ENCODE measurements at places on chromosomes 3 and 15.

GRCh38 chr15:66269326-66270090, 16.0 kb upstream of the MEGF11 start:
- DNase-seq = no peak

- DNase-seq = no peak
Measured at GRCh38 chr3:148789906-148790305, 37.7 kb upstream of the CPB1 start.

DNA sequence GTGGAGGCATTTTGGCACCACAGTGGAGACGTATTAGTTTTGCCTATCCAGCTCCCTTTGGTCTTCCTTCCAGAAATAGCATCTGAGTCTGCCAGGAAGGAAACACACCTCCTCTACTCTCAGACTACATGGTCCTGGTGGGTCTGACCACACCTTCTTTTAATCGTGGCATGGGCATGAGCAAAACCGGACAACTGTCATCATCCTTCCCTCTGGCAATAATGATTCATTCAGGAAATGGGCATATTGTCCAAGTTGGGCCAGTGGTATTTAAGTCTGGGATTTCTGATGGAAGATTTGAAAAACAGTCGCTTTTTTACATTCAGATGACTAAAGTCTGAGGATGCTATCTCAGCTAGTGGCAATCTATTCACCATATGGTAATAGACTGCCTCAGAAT, 601.0 kb upstream of the ADAMTS9 start:
- no peak for DNase-seq

DNA sequence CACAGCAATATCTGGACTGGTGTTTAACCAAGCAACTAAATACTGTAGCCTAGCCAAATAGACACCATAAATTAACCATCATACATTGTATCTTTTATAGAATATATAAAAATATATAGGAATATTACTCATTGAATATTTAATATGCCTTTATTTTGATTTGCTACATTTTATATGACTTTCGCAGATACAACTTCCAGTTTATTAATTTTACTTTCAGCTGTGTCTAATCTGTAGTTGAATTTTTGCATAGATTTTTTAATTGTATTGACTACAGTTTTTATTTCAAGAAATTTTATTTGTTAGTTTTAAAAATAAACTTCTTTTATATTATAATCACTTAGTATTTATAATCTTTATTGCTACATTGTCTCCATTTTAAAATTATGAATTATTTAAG, 299.7 kb downstream of the LSAMP start:
- no peak for DNase-seq

DNA sequence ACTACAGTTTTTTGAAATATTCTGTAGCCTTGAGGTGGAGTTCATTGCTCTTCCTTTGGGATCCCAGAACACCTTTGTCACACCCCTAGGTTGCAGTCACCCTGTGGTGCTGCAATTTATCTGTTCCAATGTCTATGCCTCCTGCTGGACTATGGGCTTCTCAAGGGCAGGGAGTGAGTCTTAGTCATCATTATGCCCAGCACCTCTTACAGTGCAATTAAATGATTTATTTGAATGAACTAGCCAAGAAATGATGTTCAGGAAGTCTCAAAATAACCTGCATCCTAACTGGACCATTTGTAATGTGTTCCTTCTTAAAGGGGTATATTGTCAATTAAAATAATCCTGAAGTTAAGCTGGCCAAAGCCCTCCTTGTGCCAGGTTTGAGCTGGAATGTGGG, 28.5 kb downstream of the SHC4 start:
- no peak for DNase-seq

DNA sequence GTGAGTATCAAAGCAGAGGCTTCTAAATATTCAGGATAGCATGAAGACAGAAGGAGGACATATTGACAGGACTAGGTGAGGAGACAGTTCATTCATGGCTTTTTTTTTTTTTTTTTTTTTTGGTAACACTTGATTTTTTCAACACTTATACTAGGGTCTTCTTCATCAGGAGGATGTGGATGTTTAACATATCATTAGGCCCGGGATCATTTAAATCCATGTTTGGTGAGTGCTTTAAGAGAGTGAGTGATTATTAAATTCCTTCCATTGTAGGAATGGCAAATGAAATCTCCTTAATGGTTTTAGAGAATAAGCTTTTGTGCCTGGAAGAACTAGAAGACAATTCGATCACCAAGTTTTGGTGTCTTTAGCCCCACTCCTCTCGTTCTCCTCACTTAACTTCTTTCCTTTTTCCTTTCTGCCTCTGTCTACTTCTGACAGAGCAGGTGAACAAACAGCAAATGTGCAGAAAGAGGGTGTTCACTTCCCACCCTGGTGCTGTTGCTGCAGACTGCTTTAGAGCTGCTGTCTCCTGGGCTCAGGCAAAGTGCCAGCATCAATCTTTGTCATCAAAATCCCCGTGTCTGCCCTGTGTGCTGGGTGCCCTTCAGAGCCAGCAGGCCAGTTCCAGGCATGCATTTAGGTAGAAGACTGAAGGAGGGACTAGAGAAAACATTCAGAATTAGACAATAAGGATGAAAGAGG, 35.6 kb upstream of the RAB11A start:
- peak; percentile 37 for DNase-seq

DNA sequence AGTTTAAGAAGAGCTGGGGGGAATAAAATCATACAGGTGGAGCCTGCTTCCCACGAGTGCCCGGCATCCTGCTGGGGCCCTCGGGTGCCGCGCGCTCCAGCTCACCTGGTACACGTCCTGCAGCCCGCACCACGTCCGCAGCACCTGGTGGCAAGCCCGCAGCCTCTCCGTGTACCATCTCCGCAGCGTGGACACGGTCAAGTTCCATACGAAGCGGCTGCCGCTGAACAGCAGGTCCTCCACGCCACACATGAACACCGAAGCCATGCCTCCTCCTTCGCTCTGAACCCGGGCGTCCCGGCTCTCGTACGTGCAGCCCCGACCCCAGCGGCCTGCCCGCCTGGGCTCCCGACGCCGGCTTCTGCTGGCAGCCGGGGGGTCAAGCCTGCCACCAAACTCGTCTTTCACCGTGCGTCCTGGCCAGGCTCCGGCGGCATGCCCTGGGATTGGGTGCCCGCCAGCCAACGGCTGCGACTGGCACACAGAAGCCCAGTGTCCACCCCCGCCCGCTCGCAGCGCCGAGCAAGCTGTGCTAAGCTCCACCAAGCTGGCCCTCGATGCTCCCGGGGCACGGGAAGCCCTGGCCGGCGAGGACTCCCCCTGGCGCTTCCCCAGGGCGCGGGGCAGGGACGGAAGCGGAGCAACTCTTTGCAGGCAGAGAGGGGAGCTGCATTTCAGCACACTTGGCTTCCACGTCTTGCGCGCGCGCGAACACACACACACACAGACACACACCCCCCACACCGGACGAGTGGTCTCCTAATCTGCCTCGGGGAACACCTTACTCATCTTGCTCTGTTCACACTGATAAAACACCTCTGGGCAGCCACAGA, at the start of gene FRMD4B:
FRMD4B (minus strand) TSS at position 366 of the 833 bp plus-strand sequence; CDS start at position 267, 99 bp downstream.
- DNase-seq = no peak

DNA sequence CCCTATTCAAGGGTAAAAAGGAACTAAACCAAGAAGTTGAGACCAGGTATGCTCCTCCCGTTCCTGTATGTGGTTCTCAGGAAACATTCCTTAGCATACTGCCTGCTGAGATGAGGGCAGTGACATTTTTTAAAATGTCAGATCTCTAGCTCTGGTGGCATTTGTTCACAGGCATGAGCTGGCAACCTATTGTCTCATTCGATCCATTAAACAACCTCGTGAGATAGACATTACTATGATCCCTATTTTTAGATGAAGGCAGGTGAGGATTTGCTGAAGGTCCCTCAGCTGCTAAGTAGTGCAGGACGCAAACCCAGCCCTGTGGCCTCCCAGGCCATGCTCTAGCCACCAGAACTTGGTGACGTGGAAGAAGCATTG, 74.9 kb downstream of the SIDT1 start:
- no peak for DNase-seq

DNA sequence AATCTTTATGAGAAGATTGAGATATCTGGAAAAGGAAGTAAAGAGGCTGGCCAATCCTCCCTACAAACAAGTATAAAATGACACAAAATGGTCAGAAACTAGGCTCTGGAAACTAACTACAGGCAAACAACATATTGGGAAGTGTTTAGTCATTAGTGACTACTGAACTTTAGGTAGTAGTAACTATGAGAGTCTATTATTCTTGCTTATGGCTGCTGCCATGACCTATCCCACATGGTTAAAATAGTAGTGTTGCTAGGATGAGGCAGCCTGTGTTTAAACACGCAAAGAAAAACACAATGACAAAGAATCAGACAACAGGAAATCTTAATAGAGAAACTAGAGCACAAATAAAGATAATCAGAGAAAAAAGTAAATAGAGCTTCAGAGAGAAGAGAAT, 67.9 kb downstream of the RFX7 start:
- DNase-seq = no peak

- DNase-seq = no peak
Measured at GRCh38 chr3:139941580-139941979, 6.6 kb downstream of the CLSTN2 start.

DNA sequence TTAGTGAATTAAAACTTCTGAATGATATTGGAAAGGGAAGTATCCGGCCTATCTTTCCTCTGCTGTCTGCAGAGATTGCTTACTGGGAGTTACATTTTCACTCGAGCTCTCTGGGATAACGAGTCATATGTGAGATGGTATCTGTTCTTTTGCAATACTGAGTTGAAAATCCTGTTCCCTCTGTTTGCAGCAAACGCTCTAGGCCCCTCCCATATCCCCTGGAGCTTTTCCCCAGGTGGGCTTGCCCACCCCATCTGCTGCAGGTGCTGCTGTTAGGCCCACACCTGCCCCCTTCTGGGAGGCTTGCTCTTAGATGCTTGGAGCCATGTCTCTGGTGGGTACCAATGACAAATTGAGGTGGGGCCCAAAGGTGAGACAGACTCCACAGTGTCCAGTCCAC, 42.7 kb upstream of the MTMR10 start:
- DNase-seq = no peak

- peak; percentile 32 for DNase-seq
Measured at GRCh38 chr3:184218814-184219213, 10.6 kb upstream of the VWA5B2 start.

- DNase-seq = no peak
Measured at GRCh38 chr15:63044077-63044644, 1.6 kb downstream of the TPM1 start.

DNA sequence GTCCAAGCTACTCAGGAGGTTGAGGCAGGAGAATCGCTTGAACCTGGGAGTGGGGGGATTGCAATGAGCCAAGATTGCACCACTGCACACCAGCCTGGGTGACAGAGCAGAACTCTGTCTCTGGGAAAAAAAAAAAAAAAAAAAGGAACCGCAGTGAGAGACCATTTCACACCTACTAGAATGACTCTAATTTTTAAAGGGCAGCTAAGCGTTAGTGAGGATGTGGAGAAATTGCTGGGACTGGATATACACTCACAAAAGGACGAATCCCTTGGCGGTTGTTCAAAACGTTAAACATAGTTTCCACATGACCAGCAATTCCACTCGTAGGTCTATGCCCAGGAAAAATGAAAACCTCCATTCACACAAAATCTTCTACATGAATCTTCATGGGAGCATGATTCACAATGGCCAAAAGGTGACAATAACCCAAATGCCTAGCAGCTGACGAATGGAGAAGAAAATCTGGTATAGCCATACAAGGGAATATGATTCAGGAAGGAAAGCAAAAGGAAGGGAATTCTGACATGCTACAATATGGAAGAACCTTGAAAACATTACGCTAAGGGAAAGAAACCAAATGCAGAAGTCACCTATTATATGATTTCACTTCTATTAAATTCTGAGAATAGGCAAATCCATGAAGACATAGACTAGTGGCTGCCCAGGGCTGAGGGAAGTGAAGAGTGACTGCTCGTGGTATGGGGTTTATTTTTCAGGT, 127.0 kb downstream of the CHSY1 start:
- DNase-seq = no peak

- DNase-seq = no peak
Measured at GRCh38 chr15:45428491-45428890, 50.1 kb upstream of the GATM start.

DNA sequence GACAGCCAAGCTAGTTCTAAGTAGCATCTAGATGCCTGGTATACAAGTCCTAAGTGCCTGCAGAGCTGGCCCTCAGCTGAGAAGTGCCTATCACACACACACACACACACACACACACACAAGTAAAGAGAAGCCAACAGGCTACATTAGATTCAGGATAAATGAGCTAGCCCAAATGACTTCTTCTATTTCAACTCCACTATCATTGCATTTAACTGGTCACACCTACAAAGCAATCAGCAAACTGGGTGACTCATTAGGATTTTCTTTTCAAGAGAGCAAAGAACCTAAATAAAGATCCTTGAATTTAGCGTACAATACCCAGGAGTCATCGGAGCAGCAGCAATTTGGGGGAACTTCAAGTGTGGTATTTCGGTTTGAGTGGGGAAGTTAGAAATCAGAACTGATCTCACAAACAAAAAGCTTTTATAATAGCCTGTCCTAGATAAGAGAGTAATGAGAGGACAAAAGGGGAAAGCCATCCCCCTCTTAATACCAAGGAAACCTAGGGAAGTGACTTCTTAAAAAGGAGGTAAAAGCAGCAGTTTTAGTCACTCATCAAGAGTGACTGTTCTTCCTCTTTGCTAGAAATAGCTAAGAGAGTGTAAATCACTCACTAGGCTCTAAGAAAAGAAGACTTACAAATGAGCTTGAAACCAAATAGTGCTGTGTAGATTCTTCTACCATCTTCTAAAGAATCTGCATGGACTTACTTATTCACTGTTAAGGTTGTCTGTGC, 112.7 kb downstream of the TNIK start:
- DNase-seq = no peak

- DNase-seq = no peak
Measured at GRCh38 chr3:187207624-187208023, 10.3 kb downstream of the RTP1 start.

DNA sequence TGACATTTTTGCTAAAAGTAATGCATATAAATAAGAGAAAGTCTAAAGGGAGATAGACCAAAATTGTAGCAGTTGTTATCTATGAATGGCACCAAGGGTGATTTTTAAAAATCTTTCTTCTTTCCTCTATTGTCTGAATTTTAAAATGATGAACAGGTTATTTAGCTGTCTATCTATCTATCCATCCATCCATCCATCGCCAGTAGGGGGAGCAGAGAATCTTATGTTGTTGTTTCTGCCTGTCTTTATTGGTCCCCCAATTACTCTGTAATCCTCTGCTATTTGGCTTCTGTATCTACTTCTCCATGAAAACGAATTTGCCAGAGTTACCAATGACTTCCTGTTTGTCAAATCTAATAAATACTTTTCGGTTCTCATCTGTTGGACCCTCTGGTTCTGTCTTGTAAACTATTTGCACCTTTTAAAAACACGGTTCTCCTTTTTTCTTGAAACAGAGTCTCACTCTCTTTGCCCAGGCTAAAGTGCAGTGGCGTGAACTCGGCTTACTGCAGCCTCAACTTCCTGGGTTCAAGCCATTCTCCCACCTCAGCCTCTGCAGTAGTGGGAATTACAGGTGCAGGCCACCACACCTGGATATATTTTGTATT, 86.0 kb downstream of the ECT2 start:
- no peak for DNase-seq

DNA sequence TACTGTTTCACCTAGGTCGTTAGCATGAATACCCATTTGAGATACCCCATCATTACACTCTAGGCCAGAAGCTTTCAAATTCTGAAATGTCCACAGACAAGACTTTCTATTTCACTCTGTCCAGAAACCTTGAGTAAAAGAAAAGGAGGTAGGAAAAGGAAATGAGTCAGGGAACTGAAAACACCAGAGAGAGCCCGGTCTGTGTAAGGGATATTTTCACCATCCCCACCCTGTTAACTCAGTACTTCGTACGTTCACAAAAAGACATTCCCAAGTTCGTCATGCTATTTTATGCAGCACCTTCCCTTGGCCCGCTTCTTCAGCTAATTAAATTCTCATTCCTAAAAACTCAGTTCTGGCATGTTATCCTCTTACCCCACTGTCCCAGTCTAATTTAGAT, 89.4 kb upstream of the SOX2 start:
- no peak for DNase-seq

All from NCI-H524 treated with DMSO at 0.1 percent for 48 hours (cell line).